Ecto neural progenitor cell (in vitro differentiated cells): ENCODE measurements at places on chromosomes 3 and 15.

GRCh38 chr3:185151964-185152409 is 873 bp downstream of the C3orf70 start:
- DNase-seq, result no peak

DNA sequence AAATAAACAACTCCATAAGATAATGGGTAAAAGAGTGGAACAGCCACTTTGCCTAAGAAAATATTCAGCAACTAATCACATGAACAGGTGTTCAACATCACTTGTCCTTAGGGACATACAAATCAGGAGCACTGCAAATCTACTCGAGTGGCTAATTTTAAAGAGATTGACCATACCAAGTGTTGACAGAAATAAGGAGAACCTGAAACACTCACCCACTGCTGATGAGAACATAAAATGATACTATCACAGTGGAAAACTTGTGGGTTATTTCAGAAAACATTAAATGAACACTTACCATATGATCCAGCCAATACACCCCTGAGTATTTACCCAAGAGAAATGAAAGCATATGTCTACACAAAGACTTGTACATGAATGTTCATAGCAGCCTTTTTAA is 70.5 kb downstream of the GABRB3 start:
- no peak for DNase-seq

DNA sequence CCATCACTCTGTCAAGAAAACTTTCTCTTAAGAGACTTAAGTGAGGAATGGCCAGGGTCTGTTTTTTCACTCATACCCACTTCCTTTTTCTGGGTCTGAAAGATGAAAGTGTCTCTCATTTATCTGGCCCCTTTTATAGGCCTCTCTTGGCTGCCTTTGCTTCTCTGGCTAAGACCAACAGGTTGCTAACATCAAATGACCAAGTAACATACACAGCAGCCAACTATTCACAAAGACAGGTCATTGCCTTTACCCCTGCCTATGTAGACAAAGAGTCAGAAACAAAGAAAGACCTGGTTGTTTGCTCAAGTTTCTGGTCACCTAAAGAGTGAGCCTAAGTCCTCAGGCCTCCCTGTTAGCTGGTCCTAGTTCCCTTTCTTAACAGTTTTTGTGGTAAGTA is 24.0 kb upstream of the CSTA start:
- DNase-seq, result no peak

- DNase-seq, result no peak
Observed at GRCh38 chr3:123750209-123750608, 133.9 kb downstream of the MYLK start.

GRCh38 chr3:64765947-64766346 is 78.1 kb upstream of the ADAMTS9 start:
- DNase-seq, result no peak
